ENCODE measurements at places on chromosomes 1 and 21.

DNA sequence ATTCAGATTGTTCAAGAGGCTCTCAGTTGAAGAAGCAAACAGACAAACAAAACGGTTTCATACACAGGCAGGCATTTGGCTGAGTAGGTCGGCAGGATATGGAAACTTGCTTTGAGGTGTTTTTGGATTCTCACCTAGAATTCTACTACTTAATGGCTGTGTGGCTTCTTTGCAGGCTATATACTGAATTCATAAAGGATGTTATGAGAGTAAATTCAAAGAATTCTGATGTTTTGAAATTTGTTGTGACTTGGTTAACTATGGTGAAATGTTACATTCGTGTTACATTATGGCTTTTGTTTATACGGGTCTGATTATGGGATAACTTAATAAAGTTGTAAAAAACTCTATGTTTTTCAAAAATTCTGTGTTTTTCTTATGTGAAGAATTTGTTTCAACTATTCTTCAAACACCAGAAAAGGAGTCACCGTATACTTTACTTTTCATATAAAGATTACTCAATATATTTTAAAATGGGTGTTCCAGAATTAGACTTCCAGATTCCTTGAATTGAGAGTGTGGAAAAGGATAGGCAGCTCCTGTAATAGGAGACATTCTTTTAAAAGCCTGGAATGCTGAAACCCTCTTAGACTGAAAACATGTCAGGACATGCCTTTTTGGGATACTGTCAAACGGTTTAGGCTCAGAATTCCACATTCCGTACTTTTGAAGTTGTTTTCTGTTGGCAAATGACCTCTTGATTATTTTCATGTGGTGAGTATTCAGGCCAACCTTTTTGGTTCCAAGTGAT, 8.2 kb upstream of the IRF2BP2 start:
- no peak for DNase-seq

DNA sequence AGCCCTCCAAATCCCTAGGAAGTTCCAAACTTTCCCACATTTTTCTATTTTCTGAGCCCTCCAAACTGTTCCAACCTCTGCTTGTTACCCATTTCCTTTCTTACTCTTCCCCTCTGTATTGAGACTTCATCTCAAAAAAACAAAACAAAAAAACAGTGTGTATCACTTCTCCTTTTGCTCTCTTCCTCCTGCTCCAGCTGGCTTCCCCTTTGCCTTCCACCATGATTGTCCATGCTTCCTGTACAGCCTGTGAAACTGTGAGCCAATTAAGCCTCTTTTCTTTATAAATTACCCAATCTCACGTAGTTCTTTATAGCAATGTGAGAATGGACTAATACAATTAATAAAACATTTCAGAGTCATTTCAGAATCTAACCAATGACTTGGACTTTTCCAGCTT, 69.6 kb upstream of the KRTAP19-8 start:
- no peak for DNase-seq

DNA sequence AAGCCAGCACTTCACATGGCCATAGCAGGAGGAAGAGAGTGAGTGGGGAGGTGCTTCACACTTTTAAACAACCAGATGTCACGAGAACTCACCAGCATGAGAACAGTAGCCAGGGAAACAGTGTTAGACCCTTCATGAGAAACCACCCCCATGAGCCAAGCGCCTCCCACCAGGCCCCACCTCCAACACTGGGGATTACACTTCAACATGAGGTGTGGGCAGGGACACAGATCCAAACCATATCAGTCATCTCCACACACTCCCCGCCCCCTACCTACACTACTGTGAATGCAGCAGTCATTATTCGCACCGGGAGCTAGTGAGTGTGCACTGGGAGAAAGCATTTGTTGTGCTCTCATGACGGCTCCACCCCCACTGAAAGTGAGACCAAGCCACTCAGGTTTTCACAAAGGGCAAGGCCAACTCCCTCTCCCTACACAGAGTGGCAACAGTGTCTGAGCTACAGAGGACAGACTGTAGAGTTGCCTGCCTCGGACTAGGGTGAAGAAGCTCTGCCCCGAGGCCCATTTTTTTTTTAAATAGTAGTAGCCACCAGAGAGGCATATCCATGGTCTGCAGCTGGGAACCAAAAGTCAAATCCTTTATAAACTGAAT, 125.6 kb downstream of the BARHL2 start:
- DNase-seq, result no peak

GRCh38 chr21:31753949-31754707, 22.2 kb upstream of the SCAF4 start:
- no peak for DNase-seq

DNA sequence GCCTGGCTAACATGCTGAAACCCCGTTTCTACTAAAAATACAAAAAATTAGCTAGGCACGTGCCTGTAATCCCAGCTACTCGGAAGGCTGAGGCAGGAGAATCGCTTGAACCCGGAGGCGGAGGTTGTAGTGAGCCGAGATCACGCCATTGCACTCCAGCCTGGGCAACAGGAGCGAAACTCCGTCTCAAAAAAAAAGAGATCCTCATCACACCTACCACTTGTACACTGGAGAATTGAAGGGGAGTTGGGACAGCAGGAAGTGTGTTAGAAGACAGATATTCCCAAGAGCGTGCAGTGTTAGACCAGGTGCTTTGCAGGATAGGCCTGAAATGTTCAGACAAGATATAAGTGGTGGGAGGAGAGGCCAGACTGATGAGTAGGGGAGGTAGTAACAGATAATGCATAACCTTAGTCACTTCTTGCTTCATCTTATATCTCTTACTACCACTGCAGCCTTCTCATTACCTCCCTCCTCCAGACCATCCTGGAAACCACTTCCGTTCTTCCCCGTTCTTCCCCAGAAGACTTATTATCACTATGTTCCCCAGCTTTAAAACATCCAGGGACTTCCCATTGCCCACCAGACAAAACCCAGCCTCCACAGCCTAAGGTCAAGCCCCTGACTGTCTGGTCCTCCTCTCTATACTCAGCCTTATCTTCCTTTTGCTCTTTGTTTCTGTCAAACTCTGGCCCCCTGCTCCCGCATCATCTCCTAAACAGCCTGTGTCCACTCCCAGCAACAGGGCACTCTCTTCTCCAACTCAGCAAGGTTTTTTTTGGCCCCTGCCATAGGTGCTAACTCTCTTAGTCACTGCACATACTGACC, 21.3 kb downstream of the FAM20B start:
- no peak for DNase-seq

DNA sequence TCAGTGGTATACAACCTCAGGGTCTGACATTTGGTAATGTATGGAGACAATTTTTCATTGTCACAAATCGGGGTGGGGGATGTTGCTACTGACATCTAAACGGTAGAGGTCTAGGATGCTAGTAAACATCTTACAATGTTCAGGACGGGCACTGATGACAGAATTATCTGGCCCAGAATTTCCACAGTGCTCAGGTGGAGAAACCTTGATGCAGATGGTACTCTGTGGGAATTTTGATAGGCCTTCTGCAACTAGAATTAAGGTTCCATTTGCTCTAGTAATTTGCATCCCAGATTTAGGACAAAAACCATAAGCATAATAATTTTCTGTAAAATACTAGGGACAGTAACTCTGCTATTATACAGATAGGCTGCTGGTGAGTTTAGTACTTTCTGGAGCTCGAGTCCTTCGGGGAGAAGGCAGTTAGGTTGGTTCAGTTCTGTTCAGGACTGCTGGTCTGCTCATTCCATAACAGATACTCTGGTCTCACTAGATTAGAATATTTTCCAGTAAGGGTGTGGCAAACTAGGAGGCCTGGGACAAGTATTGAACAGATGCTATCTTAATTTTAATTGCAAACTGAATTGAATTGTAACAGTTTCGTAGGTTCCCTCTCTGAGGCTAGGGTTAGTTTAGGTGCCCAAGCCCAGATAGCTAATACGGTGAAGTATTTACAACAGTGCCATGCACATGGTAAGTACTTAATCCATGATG, 11.4 kb downstream of the METTL13 start:
- no peak for DNase-seq

DNA sequence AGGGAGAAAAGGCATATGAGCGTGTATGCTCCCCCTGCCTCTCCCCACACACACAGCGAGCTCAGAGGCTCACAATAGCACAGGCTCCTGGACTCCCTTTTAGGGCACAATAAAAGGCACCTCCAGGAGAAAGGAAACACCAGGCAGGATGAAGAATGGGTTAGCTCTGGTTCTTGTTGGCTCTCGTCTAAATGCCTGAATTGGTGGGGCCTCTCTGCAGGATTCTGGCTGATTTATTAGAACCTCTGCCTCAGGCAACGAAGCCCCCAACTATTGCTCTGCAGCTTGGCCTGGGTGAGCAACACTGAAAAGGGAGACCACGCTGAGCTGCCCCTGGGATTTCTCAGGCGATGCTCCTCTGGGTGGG, 590.9 kb upstream of the PLXNA2 start:
- no peak for DNase-seq

DNA sequence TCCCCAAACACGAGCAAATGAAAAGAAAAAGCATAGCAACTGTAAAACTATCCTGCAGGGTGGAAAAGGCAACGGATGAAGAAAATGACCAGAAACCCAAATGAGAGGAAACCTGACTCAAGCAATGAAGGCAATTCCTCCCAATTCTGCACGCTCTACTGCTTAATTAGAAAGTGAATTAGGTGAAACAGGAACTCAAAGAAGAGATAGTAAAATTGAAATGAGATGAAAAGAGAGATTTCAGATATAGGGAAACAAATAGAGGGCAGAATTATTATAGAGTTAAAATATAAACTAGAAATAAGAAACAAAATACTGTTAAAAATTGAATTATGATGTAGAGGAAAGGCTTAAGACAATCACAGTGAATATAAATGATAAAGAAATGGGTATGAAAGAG, 27.5 kb upstream of the ITPKB start:
- no peak for DNase-seq

DNA sequence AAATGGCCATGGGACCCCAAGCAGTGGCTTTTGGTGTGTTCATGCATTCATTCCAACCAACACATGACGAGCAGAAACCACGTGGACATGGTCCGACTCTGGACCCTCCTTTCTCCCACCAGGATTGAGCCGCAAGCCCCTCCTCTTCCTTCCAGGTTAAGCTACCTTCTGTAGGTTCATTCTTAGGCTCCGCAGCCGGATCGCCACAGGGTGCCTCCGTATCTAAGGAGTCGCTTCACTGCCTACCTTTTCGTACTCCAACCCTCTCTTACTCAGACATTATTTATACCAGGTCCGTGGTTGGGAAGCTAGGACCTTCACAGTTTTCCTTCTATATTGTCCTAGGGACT, 63.6 kb downstream of the RHBG start:
- no peak for DNase-seq

DNA sequence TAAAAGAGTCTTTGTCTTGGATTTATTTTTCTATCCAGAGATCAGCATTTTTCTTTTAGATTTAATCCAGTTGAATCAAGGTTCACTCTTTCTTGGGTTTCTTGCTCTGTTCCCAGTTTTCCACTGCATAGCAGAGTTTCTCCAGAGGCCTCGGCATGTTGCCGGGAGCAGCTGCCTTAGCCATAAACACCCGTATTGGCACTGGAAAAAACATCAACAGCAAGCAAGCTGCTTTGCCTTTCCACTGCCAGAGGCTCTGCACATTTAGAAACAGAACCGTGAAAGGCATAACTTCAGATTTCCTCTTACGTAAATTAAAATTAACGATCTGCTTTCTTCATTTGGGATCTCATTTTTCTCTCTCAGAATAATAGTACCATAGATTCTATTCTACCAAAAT, 181.8 kb upstream of the L1TD1 start:
- DNase-seq, result no peak

DNA sequence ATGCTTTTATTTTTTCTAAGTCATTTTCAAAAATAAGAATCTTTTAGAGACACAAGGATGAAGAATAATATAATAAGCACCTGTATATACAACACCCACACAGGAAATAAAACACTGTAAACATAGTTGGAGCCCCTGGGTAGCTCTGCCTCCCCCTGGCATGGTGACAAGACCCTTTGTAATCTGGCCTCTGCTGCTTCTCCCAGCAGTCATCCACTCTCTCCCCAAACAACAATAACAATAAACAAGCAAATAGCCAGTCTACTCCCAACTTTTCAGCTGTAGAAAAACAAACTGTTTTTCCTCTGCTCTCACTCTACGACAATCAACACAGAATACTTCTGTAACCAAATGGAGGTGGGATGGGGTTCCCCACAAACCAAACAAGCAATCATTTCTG, 110.1 kb downstream of the CSMD2 start:
- DNase-seq, result no peak

GRCh38 chr1:186511761-186512637, 51.1 kb upstream of the PDC start:
- DNase-seq, result no peak

DNA sequence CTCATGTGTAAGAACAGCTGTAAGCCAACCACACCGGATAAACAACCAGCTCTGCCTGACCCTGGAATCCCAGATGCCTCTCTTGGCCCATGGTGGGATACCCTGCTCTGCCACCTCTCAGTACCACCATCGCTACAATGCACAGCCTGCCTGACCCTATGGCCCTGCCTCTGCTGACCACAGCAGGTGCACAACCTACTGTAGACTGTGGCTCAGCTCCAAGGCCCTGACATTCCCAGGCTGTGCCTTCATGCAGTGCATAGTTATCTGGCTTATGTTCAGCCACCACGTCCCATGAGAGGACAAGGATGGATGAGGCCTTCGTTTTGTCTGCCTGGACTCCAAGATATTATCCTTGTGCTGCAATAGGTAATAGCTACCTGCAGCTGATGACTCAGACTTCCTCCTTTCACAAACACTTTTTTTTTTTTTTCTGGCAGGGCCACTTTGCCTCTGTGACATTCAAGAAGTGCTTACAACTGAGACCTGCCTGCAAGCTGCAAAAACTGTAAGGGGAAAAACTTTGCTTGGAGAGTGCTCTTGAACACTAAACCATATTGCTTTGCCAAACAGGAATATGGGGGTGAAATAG, 177.7 kb downstream of the URB2 start:
- DNase-seq, result no peak

GRCh38 chr21:29193072-29193471, 62.6 kb downstream of the MAP3K7CL start:
- DNase-seq, result no peak

DNA sequence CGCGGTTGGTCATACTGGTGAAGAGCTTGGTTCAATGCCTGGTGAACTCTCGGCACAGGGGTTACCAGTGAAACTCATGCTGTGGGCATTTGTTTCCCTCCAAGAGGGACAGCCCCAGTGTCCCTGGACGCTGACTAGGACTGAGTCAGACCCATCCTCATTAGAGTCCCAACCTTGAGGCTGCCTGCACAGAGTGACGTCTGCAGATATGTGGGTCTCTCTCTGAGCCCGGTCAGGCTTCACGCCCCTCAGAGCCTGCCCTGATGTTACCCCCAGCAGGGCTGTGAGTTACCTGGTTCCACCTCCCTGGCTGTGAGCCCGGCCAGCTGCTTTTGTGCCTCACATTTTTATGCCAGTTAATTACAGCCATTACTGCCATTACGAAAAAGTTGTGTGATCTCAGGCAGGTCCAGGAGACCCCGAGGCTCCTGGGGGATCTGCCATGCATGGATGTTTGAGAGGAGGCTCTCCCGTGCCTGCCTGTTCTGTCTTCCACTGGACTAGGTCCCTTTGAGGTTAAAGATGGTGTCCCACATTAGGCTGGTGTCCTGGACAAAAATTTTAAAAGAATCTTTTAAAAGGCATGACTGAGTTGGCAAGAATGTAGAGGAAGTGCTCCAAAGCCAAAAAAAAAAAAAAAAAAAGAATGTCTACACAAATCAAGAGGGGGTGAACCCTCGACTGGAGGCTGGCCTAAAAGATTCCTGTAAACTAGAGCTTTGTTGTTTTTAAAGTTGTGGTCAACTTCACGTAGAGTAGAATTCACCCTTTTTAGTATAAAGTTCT, 36.6 kb upstream of the PADI1 start:
- no peak for DNase-seq
